ENCODE measurements at places on chromosomes 16 and 17.
A peak's percentile ranks its signal among the peaks of the same experiment; 100 is the strongest.

DNA sequence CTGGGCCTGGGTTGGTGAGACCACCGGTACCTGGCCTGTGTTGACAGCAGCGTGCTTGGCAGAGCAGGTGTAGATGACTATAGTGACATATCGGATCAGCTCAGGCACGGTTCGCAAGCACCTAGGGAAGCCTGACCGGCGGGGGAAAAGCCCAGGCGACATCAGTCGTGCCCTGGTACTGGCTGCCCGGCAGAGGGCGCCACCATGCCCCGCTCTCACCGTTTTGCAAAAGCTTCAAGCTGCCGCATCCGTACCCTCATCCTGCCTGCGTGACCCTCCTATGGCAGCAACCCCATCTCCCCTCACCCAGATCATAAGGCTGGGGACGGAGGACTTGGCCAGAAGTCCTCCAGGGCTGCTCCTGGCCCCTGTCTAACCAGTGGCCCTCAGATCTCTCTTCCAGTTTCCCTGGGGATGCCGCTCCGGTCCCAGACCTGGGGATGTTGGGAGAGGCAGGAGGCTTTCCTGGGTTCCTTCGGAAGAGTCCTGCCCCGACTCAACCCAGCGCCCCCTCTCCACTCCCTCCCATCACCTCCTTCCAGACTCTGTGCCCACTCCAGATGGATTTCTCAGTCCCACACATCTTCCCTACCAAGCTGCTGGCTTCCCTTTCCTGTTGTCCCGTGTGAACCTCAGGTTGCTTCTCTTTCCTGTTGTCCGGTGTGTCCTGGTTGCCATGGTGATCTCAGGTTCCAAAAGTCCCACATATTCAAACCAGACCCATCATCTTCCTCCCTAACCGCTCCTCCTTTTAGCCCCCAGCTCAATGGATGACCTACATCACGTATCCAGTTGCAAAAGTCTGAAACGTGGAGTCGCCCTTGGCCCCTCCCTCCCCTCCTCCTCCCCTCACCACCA, 13.7 kb downstream of the ALOX12B start:
- peak; percentile 72 for DNase-seq

DNA sequence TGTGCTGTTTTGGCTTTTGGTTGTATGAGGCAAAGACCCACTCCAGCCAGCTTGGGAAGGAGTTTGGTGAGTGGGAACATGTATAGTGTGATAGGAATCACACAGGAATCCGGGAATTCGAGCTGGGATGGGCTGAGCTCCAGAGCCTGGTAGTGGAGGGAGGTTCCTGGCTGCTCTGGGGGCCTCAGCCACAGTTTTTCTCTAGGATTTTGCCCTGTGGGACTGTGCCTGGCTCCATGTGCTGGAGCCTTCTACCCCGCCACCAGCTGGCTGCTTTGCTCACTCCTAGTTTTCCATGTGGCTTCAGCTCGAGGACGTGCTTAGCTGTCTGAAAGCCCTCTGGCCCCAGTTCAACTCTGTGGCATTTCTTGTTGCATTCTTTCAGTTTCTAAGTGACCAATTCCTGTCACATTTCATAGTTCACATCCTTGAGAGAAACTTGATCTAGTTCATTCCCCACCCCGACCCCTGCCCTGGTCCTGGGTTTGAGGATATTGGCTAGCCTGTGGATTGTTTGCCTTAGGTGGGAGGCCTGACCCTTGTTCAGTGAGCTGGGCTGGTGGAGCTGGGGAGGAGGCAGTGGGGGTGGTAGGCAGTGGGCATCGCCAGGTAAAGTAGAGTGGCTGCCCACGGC, 5.0 kb downstream of the SEC14L1 start:
- DNase-seq: peak; percentile 72

DNA sequence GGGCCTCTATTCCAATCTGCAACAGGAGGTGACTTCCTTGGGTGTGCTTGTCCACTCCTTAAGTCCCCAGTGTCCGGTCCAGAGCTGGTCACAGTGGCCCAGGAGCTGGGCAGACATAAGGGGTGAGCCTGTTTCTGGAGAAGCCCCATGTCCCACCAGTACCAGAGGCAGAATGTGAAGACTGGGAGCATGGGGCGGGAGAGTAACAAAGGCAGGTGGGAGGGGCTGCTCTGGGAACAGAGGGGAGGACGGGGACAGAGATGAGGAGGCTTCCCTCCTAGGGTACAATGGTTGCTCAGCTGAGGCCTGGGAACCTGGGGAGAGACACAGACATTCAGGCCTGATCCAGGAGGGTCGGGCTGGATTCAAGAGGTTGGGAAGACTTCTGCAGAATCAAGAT, 323.3 kb upstream of the TNRC6C start:
- DNase-seq: no peak

- no peak for DNase-seq
Observed at GRCh38 chr17:1054656-1055055, 57.7 kb downstream of the TIMM22 start.

DNA sequence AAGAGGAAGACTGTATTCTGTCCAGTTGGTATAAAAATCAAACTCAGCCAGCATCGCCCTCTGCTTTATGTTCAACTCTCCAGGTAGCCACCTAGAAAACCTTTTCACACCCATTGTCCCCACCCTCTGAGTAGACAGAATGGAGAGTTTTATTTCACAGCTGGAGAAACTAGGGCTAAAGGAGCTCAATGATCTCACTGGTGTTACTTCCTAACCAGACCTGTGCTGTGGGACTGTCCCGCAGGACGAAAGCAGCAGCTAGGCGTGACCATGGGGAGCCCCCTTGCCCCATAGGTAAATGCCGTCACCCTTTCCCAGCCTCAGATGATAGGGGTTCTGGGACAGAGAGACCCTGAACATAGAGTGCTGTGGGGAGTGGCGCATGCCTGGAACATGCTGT, 67.7 kb downstream of the CYLD start:
- DNase-seq: no peak

DNA sequence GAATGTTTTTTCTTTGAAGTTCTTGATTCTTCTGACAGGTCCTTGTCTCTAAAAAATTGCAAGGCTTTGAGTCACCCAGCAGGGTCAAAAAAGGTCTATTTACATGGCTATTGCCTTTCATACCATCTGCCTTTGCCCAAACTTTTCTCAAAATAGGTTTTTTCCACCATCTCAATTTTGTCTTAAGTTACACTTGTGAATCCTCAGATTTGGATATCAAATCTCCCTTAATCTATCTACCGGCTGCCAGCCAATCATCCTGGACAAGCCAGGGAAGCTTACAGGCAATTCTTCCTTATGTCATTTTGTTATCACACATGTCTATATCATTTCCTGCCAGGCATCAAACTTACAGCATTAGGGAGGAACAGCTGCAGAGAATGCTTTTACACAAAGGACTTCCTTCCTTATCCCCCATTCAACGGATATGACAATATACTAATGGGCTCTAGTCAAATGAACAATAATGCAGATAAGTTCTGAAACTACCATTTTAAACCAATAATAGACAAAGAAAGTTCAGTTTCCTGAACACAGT, 104.1 kb upstream of the CORO6 start:
- peak; percentile 53 for DNase-seq

DNA sequence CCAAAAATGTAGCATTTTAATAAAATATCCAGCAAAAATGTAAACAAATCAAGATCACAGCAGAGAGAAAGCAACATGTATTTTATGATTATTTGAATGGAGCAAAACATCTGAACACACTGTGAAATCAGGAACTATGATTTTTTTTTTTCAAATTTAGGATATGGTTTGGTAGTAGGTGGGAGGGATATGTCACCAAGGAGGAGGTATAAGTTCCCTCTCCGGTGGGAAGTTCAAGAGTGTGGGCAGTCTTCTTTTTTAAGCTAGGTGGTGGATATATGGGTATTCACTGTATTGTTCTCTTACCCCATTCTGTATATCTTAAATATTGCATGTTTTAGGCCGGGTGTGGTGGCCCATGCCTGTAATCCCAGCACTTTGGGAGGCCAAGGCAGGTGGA, 10.2 kb downstream of the CDR2 start:
- DNase-seq: no peak

DNA sequence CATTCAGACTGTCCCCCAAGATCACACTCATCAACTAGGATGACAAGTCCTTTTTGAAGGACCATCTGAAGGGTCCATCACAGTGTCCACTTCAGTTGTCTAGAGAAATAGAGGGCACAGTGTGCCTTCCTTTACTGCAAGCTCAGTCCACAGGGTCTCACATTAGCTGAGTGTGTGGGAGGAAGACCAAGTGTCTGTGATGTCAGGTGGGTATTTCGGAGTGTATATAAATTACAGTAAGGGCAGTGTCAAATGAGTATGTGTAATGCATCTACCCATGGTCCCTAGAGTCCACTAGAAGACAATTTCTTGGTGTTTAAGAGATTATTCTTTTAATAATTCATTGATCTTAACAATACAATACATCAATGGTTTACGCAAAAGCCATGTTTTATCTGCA, 272.2 kb downstream of the CDH13 start:
- DNase-seq: no peak

DNA sequence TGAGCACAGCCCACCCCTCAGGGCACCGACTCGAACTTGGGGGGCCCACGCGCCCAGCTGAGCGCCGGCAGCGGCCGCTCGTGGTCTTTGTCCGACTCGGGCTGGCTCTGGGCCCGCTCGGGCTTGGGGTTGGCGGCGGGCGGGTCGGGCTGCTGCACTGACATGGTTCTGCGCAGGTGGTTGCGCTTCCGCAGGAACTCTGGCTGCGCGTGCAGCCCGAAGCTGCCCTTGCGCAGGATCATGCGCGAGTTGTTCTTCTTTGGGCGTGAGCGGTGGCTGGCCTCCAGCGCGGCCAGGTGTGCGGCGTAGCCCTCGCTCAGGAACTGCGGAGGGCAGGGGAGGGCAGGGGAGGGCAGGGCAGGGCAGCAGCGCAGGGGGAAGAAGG, 11.1 kb downstream of the PIMREG start:
- peak; percentile 59 for DNase-seq

- DNase-seq: no peak
Observed at GRCh38 chr17:3531266-3532101, 26.1 kb downstream of the TRPV3 start.

GRCh38 chr16:6104428-6104827, 1006.8 kb upstream of the EEF2KMT start:
- DNase-seq: no peak

- DNase-seq: no peak
Observed at GRCh38 chr17:21245639-21246084, 7.5 kb downstream of the NATD1 start.

GRCh38 chr16:75271441-75272096, 20.1 kb upstream of the BCAR1 start:
- no peak for DNase-seq

DNA sequence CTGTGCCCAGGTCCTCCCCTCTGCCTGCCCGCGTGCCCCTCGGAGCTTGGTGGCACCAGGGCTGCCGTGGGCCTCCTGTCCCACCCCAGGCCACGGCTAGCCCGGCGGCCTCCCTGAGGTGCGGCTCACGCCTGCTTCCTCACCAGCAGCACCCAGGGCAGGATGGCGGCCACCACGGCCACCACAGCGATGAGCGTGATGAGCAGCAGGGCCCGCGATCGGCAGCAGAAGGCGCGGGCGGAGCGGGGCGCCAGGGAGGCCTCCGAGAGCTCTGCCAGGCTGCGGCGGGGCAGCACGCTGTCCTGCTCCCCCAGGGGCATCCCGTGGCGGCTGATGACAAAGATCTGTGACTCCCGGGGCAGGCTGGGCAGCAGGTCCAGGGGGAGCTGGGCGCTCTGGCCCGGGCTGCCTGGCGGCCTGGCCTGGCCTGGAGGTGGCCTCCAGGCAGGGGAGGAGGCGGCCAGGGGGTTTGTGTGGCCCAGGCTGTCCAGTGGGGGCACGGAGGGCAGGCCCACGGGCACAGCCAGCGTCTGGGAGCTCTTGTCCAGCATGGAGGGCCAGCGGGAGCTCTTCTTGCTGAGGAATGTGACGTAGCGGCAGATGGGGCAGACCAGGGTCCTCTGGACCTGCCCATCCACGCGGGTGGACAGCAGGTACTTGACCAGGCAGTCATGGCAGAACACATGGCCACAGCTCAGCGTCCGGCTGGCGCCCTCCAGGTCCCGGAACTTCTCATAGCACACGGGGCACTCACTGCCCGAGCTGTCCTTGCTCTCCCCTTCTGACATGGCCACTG, 4.8 kb downstream of the RNF222 start:
- DNase-seq: no peak

GRCh38 chr16:80599466-80599865, 58.7 kb downstream of the DYNLRB2 start:
- no peak for DNase-seq

GRCh38 chr16:3235856-3236669, 1.1 kb upstream of the ZNF200 start:
- DNase-seq: no peak

DNA sequence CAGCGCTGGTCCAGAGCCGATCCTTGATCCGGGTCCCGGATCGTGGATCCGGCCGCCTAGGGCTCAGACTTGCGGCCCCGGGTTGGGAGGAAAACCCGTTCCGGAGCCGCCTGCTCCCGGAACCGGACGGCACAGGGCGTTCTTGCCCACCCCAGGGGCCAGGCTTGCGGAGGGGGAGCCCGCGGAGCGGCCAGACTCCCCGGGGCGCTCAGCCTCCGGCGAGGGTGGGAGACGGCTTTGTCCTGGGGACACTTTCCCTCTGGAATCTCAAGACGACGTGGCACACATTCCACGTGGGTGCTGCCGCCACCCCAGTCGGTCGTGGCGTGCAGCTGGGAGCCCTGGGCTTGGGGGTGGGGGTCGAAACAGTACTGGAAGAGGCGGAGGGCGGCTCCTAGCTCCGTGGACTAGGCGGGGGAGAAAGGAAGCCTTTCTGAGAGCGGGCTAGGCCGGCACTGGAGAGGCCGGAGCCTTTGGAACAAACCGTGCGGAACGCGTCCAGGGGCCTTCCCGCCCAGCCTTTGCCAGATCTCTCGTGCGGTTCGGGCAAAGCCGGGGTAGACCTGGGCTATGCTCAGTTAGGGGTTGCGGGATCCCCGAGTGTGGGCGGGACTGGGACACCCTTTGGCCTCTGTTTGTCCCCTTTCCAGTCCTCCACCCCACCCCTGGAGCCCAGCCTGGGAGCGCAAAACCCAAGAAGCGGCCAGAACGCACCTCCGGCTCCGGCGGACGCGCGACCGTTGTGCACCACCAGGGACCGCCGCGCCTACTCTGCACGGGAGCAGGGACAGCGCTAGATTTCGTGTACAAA, 26.5 kb downstream of the SREBF1 start:
- no peak for DNase-seq

DNA sequence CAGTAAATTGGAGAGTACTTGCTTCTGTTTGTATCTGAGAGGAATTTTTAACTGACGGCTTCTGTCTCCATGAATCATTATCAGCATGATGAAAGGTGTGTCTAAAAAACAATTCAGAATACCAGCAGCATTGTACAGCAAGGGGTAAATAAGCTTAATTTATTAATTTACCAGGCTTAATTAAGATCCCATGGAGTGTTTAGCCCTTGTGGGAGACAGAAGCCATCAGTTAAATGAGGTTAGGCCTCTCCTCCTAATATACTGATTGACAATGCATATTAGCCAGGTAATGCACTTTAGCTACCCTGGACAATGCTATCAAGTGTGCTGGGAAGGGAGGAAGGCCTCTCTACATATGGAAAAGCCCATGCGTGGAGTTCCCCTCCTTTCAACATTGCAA, 53.4 kb downstream of the IGF2BP1 start:
- DNase-seq: no peak
